ENCODE measurements at places on chromosomes 1 and 21.

- DNase-seq: no peak
Observed at GRCh38 chr1:107379826-107380225, 239.0 kb downstream of the NTNG1 start.

- DNase-seq: no peak
Observed at GRCh38 chr21:46250146-46250725, 21.7 kb upstream of the LSS start.

DNA sequence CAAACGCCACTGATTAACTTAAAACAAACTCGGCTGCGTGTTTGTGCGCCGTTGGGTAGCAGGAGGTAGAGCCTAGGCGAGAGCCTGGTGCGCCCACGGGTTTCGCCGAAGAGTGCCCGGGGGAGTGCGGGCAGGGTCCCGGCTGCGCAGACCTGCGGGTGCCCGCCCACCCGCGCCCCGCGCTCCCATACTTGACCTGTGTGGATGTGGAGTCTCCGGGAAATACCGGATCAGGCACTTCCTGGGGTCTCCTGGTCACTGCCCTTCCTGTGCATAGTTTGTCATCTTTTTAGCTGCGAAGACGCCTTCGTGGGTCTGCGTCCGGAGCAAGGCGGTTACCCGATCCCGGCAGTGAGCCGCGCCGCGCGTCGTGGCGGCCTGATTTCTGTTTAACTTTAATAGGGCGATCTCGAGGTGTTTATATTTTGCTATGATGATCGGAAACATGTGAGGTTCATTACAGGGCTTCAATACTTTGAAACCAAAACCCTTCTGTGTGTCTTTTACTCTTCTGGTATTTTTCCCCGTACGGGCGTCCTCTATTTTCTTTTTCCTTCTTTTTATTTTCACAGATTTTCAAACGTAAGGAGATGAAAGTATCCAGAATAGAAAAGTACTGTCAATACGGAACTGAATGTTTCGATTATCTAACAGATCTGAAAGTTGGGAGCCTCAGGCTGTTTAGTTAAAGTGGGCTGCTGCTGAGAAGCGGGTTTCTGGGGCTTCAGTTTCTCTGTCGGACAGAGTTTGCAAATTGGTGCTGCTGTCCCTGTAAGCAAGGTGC is 15.2 kb downstream of the NR5A2 start:
- DNase-seq: no peak

DNA sequence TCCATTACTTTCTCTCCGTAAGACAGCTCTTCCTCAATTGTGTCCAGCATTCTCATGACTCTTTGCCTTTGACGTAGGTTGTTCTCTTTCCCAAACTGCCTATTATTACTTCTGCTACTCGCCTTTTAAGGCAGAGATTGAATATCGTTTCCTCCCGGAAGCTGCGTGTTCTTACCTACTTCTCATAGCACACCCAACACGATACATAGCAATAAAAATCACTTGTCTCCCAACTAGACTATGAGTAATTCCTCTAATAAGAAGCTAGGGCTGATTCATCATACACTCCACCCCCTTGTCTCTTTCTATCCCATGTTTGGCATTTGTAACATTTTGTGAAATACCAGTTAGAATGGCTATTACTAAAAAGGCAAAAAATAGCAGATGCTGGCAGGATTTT is 55.8 kb upstream of the SGIP1 start:
- no peak for DNase-seq

GRCh38 chr21:40143822-40144525 is 276.7 kb downstream of the PCP4 start:
- DNase-seq: peak; percentile 13

GRCh38 chr1:41626146-41626545 is 141.7 kb upstream of the EDN2 start:
- DNase-seq: no peak

DNA sequence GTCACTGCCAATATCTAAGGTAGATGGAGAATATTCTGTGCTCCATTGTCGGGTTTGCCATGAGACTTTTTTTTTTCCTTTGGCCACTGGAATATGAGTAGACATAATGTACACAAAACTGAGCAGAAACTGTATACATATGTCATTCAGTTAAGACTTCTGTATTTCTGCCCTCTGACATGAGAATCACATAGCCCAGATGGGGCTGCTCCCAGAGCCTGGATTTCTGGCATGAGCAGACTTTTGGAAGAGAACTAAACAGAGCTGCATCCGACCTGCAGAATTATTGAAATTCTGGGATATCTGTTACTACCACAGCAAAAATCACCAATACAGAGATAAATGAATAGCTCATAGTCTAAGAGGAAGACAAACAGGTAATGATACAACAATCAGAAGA is 62.3 kb downstream of the DAB1 start:
- DNase-seq: no peak

DNA sequence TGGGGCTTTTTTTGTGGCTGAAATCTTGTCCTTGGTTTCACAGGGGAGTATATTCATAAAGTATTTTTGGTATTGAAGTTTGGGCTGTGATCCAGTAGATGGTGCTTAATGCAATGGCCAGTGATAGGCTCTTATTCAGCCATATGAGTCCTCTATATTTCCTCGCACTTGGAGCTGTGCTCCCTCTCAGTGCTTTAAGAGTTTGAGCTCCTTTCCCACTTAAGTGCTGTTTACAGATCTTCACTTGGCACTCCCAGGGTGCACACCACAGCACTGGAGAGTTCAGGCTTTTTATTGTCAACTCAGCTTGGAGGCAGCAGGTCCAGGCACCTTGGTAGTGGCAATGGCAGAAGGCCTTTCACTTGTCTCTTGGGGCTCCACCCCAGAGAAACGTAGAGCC is 54.9 kb downstream of the DRAM2 start:
- DNase-seq: no peak

DNA sequence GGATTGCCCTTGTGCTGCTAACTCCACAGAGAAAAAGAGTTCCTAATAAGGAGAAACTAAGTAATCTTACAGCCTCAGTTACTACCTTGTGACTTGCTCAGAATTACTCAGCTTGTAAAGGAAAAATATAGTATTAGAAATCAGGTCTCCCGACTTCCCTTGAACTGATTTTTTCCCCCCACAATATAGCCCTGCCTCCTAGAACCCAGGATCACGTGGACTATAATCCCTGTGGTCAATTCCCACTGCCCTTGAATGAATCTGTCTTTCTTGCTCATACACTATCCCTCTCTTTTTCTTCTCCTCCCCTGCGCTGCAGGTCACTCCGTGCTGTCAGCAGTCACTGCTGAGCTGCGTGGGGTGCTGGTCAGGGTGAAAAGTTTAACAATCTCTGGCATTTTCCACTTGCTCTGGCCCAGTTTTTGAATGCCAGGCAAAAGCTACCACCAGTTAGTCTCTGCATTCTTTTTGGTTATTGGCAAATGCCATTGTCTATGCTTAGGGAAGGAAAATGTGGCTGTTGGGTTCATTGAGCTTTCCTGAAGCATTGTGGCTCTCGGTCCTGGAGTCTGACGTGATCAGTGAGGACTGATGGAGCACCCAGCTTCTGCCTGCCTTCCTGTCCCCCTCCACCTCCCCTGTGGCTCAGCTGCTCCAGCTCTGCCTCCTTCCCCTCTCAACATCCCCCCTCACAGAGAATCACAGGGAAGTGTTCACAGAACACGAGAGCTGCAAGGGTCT is 1.9 kb upstream of the MYOC start:
- no peak for DNase-seq

DNA sequence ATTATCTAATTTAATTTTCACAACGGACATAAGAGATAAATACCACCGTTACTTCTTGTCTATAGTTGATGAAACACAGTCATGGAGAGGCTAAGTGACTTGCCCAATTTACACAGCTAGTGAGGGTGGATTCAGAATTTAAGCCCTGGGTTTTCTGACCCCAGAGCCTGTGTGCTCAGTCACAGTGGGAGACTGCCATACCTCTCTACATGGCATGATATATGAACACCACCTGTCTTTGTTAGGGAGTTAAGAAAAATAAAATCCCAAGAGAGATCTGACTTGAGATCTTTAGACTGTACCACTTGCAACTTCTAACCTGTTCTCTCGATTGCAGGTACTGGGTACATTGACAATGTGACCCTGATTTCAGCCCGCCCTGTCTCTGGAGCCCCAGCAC is 40.3 kb downstream of the LAMC2 start:
- no peak for DNase-seq

- peak; percentile 75 for DNase-seq
Observed at GRCh38 chr1:152047730-152048415, 11.1 kb upstream of the S100A11 start.

DNA sequence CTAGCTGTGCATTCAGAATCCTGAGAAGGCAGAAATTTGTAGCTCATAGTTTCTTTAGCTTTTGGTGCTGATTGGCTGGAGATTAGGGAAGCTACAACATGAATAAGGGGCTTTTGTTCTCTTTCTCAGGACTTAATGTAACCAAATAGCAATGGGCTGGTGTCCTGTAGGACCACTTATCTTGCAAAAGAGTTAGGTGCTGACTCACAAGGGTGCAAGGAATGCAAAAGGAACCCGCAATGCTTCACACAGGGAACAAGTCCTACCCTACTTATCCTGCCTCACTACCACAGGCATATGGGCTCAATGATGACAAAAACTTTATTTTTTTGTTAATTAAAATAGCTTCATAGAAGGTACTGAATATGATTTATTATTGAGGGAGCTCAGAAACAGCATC is 541.5 kb downstream of the AMY1C start:
- no peak for DNase-seq

DNA sequence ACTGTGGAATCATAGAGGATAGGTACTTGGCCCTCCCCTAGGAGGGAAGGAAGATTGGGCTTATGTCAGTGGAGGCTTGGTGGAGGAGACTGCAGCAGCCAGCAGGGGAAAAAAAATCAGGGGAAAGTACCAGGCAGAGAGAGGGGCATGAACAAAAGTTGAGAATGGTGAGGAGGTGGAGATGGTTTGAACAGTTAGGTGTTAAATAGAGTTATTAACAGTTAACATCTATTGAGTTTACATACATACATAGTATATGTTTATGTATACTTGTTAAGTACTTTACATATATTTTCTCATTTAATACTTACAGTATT is 136.5 kb upstream of the HNRNPU start:
- DNase-seq: no peak

GRCh38 chr1:78054559-78054958 is 8.8 kb downstream of the GIPC2 start:
- no peak for DNase-seq

DNA sequence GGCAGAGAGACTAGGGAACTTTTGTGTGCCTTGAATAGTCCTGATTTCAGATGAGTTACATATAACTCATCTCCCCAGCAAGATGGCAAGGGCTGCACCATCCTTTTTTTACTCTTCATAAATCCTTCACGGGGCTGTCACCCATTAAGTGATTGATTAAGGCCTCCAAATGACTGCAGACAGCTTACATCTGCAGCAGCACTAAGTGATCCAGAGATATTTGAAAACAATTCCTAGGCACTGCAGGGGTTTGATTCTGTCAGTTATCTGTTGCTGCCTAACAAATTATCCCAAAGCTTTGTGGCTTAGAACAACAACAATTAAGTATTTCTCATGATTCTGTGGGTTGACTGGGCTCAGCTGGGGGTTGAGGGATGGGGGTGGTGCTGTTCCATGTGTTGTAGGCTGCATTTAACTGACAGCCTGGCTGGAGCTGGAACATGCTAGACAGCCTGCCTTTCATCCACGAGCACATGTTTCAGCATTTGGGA is 19.3 kb downstream of the TEX38 start:
- no peak for DNase-seq

DNA sequence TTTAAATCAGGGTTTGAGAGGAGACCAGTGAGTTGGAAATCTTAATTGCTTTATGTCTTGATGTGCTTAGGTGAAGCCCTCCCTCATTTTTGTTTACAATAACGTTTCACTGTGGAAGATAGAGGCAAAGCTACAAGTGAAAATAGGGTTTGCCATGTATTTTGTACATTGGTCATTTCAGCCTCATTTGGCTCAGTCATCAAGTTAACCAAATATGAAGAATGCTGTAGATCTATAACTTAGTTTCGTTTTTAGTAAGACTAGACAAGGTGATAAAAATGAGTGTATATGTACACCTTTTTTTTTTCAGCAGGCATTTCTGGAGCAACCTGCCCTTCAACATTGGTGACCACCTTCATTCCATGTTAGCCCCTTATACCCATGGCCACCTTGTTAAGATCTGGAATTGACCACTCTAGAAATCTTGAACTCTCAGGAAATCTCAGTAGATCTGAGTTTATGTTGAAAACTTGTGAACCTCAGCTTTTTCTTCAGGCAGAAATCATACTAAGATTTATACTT is 2.9 kb downstream of the NFYC start:
- DNase-seq: no peak

DNA sequence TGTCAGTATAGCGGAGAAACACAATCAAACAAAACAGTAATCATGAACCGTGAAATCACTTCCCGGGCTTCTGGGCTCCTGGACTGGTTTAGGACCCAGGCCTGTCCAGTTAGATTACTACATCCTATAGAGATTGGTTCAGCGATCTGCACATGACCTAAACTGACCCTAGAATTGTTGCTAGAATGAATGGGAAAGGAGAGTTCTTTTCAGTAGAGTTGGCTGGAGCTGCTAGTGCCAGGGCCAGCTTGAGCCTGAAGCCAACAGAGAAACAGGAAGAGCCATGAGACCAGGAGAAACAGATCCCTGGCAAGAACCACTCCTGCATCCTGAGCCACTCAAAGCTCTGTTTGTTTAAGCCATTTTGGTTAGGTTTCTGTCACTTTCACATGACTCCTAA is 474.3 kb upstream of the C1orf87 start:
- no peak for DNase-seq

DNA sequence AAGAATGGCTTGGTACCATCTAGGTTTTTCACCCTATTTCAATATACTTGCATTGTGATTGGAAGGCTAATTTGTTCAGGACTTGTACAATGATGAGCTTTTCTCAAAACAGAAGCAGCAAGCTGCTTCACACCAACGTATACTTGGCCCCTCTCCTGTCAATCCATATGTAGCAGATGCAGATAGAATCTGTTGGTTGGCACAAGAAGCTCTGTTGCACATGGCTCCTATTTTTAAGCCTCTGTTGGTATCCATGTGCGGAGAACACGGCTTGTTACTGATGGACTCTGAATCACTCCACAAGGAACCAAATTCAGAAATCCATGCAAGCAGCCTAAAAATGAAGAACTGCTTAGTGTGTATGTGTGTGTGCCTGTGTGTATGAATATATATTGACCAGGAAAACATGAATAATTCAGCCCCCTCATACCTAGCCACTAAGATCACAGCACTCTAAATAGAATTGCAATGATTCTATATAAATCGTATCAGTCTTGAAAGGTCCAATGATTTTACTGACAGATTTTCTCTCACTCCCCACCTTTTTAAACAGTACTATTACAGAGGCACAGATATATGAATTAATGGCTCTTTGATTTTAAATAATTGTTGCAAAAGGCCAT is 258.4 kb upstream of the DPYD start:
- DNase-seq: no peak

DNA sequence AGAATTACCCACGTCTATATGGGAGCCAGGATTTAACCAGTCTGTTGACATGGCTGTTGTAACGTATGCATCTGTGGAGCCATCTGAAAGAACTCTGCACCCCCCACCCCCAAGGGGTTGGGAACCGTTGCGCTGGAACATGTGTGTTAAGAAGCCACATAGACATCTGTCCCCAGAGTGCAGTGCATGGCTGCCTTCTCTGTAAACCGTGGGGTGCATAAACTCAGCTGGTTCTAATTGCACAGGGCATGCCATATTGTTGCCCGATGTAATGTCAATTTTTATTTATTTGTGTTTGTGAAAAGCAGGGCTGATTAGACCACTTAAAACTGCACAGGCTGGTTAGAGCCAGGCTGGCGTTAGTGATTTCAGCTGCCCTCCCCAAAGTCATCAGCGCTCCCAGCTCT is 70.1 kb upstream of the ROR1 start:
- DNase-seq: no peak

All from stimulated activated CD8-positive, alpha-beta memory T cell treated with anti-CD3 and anti-CD28 coated beads, Interleukin-12 subunit alpha, Interleukin-12 subunit beta, amount 100 ng/mL, for 1 hour (primary cell).